Esophagus muscularis mucosa (tissue), 4 donors: ENCODE measurements at places on chromosomes 6 and 20. TPM values are rescaled to one million over a fixed set of nuclear protein-coding genes. Genes with fewer than 3 reads are reported as not detected.

- no peak for DNase-seq
Observed at GRCh38 chr20:40774252-40774651, 85.2 kb upstream of the MAFB start.

The LPIN3 gene
- 9.4 TPM for total RNA-seq

DNA sequence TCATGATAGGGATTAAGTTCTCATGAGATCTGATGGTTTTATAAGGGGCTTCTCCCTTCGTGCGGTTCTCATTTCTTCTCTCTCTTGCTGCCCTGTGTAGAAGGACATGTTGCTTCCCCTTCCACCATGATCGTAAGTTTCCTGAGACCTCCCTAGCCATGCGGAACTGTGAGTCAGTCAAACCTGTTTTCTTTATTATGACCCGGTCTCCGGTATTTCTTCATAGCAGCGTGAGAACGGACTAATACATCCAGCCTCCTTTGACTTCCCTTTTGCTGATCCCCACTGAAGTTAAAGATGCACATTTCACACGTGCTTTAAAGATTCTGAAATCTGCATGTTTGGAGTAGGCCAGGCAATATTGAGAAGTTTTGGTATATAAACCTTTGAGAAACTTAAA lies 543.1 kb downstream of the PRKN start:
- no peak for DNase-seq

DNA sequence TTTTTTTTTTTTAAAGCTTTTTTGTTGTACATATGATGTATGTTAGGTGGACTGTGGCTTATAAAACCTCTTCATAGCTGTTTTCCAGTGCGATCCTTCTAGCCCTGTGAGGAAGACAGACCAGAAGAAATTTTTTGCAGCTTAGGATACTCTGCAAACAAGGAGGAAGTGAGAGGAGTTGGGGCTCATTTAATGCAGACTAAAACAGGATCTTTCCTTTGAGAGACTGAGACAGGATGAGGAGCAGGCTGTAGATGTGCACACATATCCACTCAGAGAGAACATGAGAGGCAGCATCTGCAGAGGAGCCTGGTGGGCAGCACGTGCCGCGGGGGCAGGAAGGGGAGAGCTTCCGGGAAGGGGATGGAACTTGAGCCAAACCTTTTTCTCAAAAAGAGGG lies 45.7 kb downstream of the PPARD start:
- no peak for DNase-seq
